Activated naive CD4-positive, alpha-beta T cell (primary cell): ENCODE measurements at places on chromosomes 12 and 14.
A peak's percentile ranks its signal among the peaks of the same experiment; 100 is the strongest.

DNA sequence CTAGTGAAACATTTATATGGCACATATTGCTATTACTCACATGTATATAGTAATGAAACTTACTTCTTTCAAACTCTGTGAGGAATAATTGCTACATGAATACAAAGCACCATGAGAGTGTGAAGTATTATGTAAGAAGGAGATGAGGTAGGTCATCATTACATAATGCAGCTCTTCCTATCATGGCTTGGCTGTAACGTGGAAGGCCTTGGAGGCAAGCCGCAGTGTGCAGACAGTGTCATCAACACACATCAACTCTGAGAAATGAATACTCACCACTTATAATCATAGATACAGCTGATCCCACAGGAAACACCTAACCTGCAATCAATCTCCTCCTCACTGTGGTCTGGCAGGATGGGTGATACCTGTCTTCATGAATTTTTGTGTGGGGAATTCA is 49.9 kb upstream of the CCDC91 start:
- no peak for DNase-seq

GRCh38 chr12:76124456-76124855 is 40.0 kb upstream of the NAP1L1 start:
- no peak for DNase-seq

DNA sequence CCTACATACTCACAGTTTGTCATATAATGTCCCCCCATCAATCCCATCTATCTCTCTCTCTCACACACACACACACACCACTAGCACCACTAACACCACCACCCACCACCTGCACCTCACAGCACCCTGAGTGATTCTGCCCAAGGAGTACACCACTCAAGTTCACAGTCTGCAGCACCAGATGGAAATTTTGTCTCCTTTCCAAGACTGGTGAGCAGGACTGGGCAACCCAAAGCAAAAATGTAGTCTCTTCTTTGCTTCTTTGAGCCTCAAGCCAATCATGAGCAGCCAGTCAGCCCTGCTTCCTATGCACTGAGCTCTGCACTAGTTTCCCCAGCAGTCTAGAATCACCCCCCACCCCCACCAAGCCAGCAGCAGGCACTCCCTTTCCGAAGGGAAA is 15.0 kb upstream of the ARMH4 start:
- DNase-seq: no peak

GRCh38 chr12:120067901-120068300 is 48.7 kb downstream of the RAB35 start:
- no peak for DNase-seq

GRCh38 chr12:109503611-109504010 is 26.2 kb downstream of the UBE3B start:
- DNase-seq: no peak

GRCh38 chr12:12018454-12018853 is 52.3 kb upstream of the BCL2L14 start:
- no peak for DNase-seq

DNA sequence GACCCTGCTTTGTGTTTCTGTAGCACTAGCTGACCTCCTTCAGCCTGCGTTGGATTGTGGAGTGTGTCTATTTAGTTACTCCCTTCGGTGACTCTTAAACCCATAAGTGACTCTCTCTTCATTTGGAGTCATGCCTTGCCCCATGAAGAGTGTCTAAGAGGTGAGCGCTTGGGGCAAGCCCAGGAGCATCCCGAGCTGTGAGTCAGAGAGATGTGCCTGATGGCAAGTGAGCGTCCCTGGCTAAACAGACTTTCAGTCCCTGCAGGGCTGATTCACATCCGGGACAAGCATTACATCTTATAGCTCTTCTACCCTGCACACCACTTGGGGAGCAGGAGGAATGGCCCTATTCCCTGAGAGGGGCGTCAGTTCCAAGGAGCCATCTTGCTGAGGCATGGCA is 24.3 kb upstream of the ATF1 start:
- DNase-seq: no peak

DNA sequence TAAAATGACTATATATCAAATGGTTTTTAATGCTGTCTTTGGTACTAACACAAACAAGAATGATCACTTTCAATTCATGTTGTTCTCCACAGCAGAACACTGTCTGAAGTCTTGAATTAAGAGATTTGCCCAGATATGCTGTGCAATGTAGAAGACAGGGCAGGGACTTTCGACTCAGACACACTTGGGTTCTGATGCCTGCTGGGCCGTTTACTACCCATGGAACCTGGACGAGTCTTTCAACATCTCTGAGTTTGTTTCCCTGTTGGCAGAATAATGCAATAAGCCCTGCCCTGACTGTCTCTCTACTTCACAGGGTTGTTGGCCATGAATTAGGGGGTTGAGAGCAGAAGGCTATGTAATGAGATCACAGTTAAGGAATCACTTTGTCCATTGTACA is 162.6 kb upstream of the TMPO start:
- no peak for DNase-seq

DNA sequence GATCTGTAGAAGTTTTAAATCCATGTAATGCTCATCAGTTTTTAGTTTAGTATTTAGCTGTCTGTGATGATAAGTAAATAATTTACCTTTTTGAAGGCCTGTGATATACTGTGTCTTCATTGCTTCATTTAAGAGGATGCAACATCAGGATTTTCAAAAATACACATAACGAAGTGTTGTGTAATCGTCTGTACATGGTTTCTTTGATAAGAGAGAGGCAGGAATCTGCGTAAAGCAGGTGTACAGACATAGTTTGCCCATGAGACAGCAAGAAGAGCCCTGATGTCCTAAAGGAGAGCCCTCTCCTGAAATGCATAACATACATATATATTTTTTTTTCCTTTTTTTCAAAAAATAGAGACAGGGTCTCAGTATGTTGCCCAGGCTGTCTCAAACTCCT is 44.8 kb downstream of the RASSF3 start:
- DNase-seq: no peak

DNA sequence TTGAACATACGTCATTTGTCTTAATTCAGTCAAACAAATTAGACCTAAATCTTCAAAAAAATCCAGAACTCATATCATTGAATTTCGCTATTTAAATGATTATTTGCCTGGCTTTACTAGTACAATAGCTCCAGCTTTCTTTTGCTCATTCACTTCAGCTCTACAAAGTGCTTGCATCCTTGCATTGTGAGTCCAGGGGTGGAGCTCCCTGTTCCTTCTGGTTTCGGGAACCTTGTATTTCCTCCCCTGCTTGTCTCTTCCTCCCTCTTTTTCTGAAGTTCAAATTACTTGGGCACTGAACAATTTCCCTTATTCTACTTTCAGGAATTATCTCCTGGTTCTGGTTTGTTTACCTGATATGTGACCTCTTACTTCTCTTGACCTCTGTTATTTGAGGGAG is 58.1 kb upstream of the KITLG start:
- no peak for DNase-seq

GRCh38 chr14:34498684-34499412 is 36.8 kb upstream of the SPTSSA start:
- no peak for DNase-seq

DNA sequence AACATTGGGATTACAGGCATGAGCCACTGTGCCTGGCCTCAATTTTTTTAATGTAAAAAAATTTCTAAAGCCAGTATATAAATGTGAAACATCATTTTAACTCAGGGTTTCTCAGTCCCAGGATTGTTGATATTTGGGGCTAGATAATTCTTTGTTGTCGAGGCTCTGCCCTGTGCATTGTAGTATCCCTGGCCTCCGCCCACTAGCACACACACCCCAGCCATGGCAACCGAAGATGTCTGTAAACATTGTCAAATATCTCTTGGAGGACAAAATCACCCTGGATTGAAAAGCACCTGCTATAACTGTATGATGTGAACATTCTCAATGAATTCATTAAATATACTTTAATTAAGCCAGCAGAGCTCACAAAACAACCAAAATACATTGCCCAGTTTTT is 8.4 kb upstream of the CIT start:
- DNase-seq: no peak

DNA sequence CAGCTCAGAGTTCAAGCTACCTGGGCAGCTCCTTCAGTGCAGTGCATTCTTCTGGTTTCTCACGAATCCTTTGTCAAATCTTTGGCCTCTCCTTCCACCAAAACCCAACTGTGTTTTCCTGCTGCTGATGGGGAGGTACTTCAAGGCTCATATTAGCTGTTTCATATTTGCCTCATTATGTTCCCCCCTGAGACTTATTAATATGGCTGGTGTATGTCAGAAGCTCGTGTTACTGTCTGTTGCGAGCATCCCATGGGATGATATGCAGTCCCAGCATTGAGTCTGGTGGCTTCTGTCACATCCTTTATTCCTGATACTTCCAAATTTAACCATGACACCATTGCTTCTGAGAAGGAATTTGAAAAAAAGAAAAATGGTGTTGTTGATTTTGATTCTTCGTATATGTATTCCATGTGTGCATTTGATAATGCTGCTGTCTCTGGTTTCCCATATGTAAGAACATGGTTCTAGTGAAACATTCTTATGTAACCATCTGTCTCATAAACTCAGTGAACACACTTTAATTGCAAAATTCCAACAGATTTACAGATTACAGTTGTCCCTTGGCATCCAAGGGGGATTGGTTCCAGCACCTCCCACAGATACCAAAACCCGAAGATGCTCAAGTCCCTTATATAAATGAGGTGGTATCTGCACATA is 149.1 kb downstream of the KICS2 start:
- DNase-seq: no peak

DNA sequence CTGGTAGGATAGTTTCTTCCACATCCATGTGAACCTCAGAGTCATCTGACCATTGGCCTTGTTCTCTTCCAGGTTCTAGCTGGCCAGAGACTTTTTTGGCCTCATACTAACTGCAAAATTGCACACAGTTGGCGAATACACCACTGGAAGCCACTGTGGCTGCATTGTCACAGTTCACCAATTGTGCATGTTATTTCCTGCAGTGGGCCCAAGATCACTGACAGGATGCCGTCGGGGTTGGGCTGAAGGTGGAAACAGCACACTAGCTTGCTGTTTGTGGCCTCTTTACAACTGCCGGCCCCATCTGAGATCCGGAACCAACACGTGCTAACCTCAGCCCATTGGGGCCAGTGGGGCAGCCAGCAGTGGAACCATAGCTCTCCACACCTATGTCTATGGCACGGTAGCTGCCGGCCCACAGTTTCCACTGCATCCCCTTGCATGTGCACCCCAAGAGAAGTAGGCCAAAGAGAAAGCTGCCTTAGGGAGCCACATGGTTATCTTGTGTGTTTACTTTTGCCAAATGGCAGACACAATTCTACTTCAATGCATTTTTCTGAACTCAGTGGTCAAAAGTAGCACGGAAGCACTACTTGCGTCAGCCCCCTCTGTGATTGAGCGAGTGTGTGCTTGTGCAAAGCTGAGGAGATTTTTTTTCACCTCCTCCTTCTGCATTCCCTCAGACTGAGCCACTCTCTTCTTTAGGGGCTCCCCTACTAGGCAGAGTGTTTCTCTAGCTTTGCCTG is 464.0 kb downstream of the RAD51B start:
- peak; percentile 46 for DNase-seq

- no peak for DNase-seq
Measured at GRCh38 chr12:27456618-27457017, 10.1 kb downstream of the SMCO2 start.
